Sciatic nerve (tissue), 2 donors: ENCODE measurements at places on chromosomes 16 and 17. TPM values are rescaled to one million over a fixed set of nuclear protein-coding genes. Genes with fewer than 3 reads are reported as not detected.

NPIPA7 gene
- total RNA-seq, result 17.6 TPM

PRRT2 gene
- 26.3 TPM for total RNA-seq

BRICD5 gene
- total RNA-seq, result 9.9 TPM

GRAPL gene
- total RNA-seq, result 5.2 TPM

ZNF652 gene
- total RNA-seq, result 60.9 TPM

WNK4 gene
- total RNA-seq, result 1.4 TPM

CXCL16 gene
- total RNA-seq, result 30.3 TPM

EME2 gene
- total RNA-seq, result 15.3 TPM

SOCS1 gene
- 4.3 TPM for total RNA-seq

SCNN1G gene
- not detected for total RNA-seq

RHBDF2 gene
- 37.9 TPM for total RNA-seq

NKD1 gene
- 37.0 TPM for total RNA-seq

TOP2A gene
- 1.4 TPM for total RNA-seq

ABCA8 gene
- 383 TPM for total RNA-seq

GUCY2D gene
- total RNA-seq, result not detected

CUEDC1 gene
- 44.3 TPM for total RNA-seq

SRCIN1 gene
- total RNA-seq, result 4.5 TPM

SULT1A1 gene
- total RNA-seq, result 40.0 TPM

SEZ6L2 gene
- 3.1 TPM for total RNA-seq

CCDC57 gene
- 50.6 TPM for total RNA-seq

TBC1D3H gene
- total RNA-seq, result not detected

MPHOSPH6 gene
- total RNA-seq, result 18.4 TPM

NPIPA3 gene
- total RNA-seq, result 9.0 TPM

DOC2B gene
- 27.2 TPM for total RNA-seq

ZP2 gene
- not detected for total RNA-seq

MSLN gene
- 2.9 TPM for total RNA-seq

SLC38A8 gene
- not detected for total RNA-seq

KRTAP3-1 gene
- total RNA-seq, result not detected

PLSCR3 gene
- 37.1 TPM for total RNA-seq

DDX5 gene
- 667 TPM for total RNA-seq

KRTAP4-5 gene
- not detected for total RNA-seq

SBK1 gene
- total RNA-seq, result 0.62 TPM

OSBPL7 gene
- total RNA-seq, result 13.5 TPM

PCYT2 gene
- total RNA-seq, result 34.1 TPM

TUBG1 gene
- 23.4 TPM for total RNA-seq
